ENCODE measurements at places on chromosomes 2 and 18. TPM values are rescaled to one million over a fixed set of nuclear protein-coding genes. Genes with fewer than 3 reads are reported as not detected.

GRCh38 chr2:108916122-108916795, 72.8 kb downstream of the EDAR start:
- H3K4me3 ChIP-seq = no peak overlapping the region
- peaks cover 9% of the 10 kb centered on the region for H3K4me1 ChIP-seq
- no peaks in the 10 kb centered on the region for H3K36me3 ChIP-seq
- H3K27ac ChIP-seq = no peak overlapping the region
- H3K27me3 ChIP-seq = no peaks in the 10 kb centered on the region
- no peak for DNase-seq

GRCh38 chr2:169819106-169819505, 5.6 kb downstream of the METTL5 start:
- DNase-seq = no peak
- no peaks in the 10 kb centered on the region for H3K27me3 ChIP-seq
- H3K4me1 ChIP-seq = peaks cover 18% of the 10 kb centered on the region
- H3K27ac ChIP-seq = no peak overlapping the region
- no peak overlapping the region for H3K4me3 ChIP-seq

The KCNIP3 gene
- not detected for total RNA-seq

The MYOM1 gene
- total RNA-seq = not detected

All from Karpas-422 (cell line).